ENCODE measurements at places on chromosomes 12 and 14.

DNA sequence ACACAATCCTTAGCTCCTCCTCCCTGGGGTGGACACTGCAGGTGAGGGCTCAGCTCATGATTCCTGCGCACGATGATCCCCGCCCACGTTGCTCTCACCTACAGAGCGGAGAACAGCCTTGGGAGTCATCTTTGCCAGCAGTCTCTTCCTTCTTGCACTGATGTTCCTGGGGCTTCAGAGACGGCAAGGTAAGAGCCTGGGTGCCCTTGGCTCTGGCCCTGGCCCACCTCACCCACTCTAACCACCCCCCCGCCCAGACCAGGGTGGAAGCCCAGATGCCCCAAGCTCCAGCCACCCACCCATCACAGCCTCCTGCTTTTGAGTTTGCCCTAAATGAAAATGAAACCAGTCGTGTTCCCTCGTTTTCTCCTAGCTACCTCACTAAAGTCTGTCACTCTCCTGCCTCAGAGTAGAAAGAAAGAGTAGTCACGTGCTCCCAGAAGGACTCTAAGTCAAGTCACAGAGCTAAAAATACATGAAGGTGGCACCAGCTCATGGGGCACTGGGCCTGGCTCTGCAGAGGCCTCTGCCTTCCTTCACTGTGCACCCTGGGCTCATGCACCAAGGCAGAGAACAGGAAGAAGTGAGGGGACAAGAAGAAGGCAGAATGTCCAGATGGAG is 9.0 kb downstream of the TAPBPL start:
- no peak for DNase-seq

DNA sequence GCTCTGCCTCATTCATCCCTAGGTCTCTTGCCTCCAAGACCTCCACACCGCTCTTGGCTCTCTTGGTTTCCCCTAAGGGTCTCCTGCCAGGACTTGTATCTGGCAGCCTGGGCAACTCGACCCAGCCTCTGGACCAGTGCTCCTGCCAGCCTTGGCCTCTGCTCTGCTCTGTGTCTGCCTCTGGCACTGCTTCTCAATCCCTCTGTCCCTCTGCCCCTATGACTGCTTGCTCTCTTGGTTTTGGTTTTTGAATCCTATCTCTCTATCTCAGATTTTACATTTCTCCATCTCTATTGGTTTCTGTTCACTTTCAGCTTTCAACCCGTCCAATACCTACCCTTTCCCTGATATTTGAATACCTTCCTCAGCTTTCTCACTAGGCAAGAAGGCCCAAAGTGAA is 6.3 kb downstream of the ITGA5 start:
- DNase-seq = no peak

DNA sequence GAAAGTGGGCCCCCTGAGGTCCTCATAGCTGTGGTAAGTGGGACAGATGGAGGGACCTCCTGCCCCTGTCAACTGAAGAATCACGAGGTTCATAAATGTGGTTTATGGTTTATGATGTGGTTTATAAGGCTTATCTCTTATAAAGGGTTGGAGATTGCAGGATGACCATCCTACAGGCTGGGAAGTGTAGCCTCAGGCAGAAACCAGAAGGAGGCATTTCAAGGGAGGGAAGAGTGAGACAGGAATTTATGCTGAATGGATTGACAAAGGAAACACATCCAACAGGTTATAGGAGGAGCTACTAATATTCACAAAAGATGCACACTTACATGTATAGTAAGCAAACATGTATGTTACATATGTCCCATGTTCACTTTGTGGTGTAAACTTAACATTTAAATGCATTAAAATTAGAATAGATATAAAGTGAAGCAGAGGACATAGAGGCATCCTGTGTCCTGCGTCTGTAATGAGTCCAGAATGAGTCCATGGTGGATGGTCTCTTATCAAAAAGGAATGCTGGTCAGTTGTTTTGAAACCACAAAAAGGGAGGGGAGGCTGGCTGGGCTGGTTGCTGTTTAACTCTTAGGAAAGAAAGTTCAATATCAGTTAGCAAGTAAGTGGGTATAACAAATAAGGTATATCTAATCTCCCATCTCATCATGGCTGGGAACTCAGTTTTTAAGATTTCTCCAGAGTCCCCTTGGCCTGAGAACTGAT is 149.0 kb upstream of the RMST start:
- DNase-seq = no peak

DNA sequence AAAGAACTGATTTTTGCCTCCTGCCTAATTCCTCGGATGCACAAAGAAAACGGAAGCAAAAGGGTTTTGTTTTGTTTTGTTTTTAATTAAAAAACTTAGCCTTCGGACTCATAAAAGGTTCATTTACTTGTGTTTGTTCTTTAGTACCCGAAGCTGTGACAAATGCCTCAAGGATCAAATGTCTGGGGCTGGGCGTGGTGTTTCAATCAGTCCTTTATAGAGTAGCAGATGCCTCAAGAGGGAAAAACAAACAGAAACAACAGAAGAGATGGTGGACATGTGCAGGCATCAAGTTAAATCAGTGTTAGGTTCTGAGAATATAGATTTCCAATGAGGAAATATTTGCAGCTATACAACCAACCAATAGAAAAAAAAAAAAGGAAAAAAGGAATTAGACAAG is 1.6 kb upstream of the WIF1 start:
- DNase-seq = no peak

- DNase-seq = no peak
Observed at GRCh38 chr12:64678248-64678647, 68.0 kb downstream of the RASSF3 start.

- DNase-seq = no peak
Observed at GRCh38 chr14:100899884-100900771, 3.4 kb downstream of the RTL1 start.

GRCh38 chr12:81809829-81810595 is 50.9 kb upstream of the PPFIA2 start:
- peak; percentile 28 for DNase-seq

DNA sequence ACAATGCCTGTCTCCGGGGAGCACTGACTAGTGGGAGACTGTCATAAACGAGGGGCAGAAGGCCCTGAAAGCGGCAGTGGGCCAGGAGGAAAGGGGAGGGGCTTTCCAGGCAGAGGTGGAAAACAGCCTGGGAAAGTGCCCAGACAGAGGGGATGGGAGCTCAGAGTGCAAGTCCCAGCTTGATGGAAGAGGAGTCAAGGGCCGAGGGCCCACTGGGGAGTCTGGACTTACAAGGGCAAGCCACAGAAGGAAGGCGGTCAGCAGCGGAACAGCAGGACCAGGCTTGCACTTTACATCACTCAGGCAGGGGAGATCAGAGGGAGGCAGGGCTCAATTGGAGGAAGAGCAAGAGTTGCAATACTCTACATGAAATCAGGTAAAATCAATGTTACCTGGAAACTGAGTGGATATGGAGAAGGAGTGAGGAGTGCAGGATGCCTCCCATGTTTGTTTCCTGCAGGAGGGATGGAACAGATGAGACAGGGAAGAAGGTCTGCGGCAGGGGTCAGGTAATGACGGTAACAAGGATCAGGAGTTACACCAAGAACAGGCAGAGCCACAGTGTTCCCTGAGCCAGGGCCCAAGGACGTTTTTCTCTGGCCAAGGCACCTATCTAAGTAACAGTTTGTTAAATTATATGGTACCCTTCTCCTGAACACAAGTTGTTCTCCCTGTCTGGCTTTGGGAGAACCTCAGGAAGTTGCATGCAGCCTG is 23.8 kb downstream of the PXN start:
- no peak for DNase-seq

- no peak for DNase-seq
Observed at GRCh38 chr14:53599221-53599945, 357.2 kb downstream of the BMP4 start.

DNA sequence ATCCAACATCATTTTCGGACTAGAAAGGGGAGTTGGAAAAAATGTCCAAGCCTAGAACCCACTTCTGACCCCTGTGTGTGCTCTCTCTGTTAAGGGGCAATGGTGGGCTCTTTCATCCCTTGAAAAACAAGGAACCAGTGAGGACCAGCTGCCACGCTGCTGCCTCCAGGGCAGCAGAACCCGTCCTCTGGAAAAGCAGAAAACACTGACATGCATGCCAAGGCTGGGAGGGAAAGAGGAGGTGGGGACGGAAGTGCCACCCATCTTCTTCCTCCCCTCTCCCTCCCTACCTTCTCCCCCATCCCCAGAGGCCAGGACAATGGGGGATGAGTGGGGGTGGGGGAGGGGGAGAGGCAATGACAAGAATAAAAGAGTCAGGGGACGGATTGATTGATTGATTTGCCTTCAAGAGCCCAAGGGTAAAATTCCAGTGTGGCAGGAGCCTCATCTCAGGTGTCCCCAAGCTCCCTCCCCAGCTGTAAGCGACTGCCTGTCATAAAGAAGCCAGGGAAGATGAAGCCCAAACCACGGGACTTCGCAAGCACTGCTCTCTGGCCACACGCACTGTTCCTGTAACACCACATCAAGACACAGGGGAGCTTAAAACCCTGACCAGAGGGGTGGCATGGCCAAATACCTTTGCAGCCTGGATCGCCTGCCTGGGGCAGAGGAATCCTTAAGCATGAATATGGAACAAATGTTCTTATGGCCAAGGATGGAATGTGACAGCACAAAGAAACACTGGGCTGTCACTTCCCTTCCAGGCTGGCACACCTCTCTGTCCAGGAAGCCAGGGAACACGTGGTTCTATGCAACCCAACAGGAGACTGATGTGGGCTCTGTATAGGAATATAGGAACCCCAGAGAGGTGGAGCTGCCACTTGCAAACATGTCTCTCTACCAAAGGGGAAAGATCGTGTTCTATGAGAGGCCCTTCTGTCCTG is 38.9 kb upstream of the BDKRB2 start:
- no peak for DNase-seq

DNA sequence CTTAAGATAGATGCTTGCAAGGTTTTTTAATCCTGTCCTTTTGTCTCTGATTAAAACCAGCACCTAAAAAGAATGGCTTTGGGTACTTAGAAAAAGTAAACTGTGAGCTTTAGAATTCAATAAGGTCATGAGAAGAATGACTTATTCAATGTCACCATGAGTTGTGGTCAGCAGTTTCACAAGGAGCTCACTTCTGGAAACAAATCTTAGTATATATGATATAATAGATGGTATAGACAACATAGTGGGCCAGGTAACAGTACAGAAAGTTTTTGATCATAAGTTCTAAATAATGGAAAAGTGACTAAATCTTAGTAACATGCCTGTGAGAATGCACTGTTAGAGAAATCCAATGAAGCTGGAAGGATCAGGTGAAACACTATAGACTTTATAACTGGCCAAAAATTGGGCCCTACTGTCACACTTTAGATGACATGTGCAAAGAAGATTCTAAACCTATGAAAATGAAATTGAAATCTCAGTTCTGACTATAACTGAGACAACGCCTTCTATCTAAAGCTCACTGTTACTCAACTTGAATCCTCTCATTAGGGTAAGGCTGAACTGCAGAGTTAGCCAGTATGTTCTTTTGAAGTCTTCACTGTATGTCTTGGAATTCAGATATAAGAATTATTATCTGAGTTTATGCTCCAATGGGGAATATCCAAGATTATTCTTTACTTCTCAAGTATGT is 42.4 kb upstream of the RAD51AP1 start:
- DNase-seq = no peak

DNA sequence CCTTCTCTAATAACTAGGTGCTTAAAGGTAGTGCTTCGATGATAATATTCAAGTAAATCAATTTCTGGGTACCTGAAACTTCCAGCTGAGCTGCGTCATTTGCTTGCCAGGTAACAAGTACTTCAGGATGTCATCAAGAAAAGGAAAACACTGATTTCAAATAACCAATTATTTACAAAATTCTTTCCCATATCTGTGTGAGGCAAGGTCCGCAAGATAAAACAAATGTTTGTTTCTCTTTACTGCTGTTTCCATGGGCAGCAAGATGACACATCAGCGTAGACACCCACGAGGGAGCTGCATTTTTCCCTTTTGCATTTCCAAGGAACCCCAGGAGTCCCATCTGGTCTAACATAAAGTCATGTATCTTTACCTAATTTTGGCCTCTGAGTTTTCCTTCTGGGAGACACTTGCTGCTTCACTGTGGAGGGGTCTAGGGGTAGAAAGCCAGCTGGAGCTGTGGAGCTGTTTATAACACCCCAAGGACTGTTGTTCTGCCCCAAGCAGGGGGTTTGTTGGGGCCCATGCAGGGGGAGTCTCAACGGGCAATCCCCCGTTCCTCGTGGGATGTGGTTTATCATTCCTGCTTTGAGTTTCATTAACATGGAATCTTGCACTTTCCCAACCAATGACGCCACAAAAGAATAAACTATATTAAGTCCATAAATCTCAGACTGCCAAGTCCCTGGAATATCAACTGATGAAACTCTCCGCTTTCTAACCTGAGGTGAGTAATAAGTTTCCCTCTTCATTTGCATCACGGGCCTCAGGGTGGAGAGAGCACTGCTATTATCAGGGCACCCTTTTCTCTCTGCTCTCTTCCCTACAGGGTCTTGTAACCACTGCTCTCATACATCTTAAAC is 112.8 kb upstream of the PELI2 start:
- DNase-seq = no peak

- no peak for DNase-seq
Observed at GRCh38 chr12:108772247-108772646, 40.9 kb upstream of the CORO1C start.

DNA sequence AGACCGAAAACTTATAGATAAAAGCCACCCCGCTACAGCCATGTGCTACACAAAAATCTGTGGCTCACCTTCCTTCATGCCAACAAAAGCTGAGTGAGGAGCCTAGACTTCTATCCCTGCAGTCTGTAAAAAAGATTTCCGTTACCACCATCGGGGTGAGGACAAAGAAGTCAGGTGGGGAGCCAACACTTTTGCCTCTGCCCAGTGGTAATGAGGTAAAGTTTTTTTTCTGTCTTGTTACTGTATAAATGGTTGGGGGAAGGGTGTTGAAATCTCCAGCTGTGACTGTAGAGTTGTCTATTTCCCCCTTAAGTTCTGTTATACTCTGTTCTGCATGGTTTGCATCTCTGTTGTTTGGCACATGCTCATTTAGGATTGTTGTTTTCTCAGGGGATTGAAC is 707.8 kb downstream of the FLRT2 start:
- no peak for DNase-seq

DNA sequence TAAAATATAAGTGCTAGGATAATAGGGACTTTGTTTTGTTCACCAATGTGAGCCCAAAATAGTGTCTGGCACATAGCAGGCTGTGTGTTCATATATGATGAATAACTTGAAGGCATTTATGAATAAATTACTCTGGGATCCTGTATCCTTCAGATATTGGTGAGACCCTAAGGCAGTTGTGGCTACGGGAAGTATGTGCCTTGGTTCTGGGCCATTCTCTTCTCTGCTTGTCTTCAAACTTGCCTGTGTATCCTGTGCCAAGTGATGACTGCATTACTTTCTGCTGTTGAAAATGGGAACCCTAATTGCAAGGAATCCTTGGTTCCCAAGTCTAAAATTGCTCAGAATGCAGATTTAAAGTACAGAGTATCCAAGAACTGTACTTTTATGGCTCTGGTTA is 67.6 kb upstream of the KTN1 start:
- DNase-seq = no peak

GRCh38 chr12:120817559-120818330 is 86.4 kb downstream of the SPPL3 start:
- DNase-seq = peak; percentile 46

DNA sequence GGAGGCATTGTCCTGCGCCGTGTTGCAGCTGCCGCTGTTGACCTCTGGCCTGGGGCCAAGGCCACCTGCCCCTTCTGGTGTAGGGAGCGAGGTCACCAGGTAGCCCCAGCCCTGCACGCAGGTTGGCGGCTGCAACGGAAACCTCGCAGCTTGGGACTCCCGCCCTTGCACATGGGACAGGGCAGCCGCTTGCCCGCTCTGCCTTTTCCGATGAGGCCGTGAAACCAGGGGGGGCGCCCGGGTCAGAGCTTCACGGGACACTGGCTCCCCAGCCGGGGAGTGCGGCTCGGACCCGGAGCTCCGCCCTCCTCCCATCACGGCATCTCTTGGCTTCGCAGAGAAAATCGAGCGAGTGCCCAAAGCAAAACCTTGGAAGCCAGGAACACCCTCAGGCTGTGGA is 25.4 kb downstream of the DNAH10 start:
- no peak for DNase-seq

Measured in pons (tissue), 1 donor.